CD4-positive, alpha-beta memory T cell (primary cell): ENCODE measurements at places on chromosomes 6 and 20. TPM values are rescaled to one million over a fixed set of nuclear protein-coding genes. Genes with fewer than 3 reads are reported as not detected.

DNA sequence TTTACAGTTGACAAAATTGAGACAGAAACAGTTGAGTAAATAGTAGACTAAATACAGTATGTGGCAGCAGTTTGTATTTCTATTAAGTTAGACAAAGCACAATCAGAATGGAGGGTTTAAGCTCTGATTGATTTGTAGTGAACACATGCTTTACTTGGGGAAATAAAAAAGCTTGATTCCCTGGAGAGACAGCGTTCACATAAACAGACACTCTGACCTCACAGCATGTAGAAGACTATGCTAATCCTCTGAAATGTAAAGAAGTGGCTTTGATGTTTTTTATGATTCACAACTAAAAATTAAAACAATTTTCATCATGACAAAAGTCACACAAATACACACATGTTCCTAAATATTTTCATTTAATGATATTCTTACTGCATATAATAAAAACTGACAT is 126.9 kb upstream of the FAM83B start:
- no peak for DNase-seq

- no peak for DNase-seq
Observed at GRCh38 chr20:36266189-36266588, 29.9 kb downstream of the AAR2 start.

DNA sequence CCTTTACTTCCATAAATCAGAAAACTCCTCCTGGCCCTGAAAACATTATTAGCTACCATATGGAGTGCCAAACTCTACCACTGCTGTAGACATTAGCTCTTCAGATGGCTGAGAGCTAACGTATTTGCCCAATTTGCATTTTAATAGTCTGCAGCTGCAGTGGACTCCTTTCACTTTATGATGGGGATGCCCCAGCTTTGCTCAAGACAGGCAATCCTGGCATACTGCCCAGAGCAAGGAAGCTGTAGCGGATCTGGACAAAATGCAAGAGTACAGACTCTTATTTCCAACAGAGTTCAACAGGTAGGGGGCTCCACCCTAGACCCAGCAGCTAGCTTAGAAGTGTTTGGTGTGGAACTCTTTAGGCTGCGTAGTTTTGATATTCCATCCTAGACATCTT is 246.7 kb downstream of the FOXC1 start:
- no peak for DNase-seq

DNA sequence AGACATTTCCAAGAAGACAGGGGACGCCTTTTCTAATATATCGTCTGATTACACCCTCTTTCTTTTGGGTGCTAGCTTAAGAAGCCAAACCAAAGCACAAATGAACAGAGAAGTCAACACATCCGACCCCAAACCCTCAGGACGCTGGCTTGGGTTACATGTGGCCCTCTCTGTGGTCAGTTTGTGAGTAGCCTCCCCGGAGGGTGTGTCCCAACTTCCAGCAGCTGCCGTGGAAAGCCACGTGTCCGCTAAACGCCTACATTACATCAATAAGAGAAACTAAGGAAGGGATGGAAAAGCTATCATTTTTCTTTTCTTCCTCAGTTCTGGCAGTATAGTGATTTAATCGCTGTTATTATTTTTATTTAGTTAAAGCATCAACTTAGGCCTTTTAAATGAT is 487 bp upstream of the BMP6 start:
- DNase-seq = no peak

The RNF144B gene
- polyA plus RNA-seq = 0.93 TPM

DNA sequence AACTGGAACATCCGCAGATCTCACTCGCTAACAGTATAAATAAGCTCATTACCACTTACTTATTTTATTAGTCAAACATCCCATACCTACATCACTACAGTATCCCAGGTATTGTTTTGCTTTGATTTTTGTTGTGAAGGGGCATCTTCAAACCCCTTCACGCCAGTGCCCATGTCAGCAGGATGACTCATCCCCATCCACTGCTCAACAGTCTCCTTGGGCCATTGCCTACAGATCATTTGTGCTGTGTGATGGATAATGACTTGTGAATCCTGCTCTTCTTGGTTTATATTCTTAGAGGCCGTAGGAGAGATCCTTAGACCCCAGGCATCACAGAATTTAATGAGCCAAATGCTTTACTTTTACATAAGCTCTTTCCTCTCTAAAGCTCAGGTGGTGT is 8.5 kb upstream of the SIRT5 start:
- DNase-seq = no peak

The MATN4 gene
- not detected for polyA plus RNA-seq

DNA sequence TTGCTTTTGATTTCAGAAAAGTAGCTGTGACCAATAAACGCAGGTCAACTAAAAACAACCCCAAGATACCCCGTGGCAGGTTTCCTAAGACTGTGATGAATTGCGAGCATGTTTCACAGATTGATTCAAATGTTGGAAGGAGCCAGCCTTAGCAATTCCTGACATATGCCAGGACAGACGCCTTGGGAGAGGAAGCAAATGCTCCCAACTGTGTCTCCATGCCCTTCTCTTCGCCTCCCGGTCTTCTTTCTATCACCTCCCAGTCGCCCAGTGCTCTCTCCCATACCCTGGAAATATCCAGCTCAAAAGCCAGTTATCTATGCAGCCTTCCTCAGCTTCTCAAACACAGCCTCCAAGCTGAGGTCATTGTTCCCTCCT is 32.0 kb downstream of the KIAA0319 start:
- no peak for DNase-seq

DNA sequence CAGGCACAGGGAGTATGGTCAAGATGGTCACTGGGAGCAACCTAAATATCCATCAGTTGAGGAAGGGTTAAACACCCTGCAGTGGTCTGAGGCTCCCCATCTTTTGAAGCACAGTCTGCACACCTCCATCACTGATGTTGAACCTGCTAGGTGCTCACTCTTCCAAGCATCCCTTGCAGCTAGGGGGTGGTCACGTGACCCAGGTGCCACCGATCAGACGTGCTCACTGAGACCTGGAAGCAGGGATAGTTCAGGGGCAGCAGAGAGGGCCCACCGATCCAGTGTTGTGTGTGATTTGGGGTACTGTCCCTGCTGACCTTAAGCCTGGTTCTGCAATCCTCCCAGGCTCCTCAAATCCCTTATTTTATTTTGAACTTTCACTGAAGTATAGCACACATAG is 134.6 kb downstream of the CEBPB start:
- DNase-seq = no peak

The ENPP5 gene
- 2.1 TPM for polyA plus RNA-seq

- no peak for DNase-seq
Observed at GRCh38 chr6:6803180-6803977, 214.9 kb downstream of the LY86 start.

- no peak for DNase-seq
Observed at GRCh38 chr6:125944434-125944816, 12.1 kb upstream of the HINT3 start.

- no peak for DNase-seq
Observed at GRCh38 chr20:5806457-5807263, 56.5 kb downstream of the SHLD1 start.

The SNRPB gene
- 264 TPM for polyA plus RNA-seq

The AIG1 gene
- 21.5 TPM for polyA plus RNA-seq

- DNase-seq = no peak
Observed at GRCh38 chr6:34836451-34836850, 44.6 kb downstream of the BLTP3A start.

The ADGRF4 gene
- not detected for polyA plus RNA-seq

DNA sequence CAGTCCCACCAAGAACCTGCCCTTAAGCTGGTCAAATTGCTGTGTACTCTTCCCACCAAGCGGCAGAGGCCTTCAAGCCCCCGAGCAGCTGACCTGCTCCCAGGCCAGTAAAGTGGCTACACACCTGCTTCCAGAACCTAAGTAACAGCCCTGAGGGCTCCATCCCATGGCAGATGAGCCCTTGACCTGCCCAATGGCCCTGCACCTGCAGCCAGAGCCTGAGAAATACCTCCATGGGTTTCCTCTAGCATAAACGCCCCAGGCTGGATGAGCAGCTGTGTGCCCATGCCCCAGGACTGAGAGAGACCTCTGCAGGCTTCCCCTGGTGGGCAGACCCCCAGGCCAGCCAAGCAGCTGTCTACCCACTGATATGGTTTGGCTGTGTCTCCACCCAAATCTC is 123.0 kb upstream of the LAMA2 start:
- DNase-seq = no peak

DNA sequence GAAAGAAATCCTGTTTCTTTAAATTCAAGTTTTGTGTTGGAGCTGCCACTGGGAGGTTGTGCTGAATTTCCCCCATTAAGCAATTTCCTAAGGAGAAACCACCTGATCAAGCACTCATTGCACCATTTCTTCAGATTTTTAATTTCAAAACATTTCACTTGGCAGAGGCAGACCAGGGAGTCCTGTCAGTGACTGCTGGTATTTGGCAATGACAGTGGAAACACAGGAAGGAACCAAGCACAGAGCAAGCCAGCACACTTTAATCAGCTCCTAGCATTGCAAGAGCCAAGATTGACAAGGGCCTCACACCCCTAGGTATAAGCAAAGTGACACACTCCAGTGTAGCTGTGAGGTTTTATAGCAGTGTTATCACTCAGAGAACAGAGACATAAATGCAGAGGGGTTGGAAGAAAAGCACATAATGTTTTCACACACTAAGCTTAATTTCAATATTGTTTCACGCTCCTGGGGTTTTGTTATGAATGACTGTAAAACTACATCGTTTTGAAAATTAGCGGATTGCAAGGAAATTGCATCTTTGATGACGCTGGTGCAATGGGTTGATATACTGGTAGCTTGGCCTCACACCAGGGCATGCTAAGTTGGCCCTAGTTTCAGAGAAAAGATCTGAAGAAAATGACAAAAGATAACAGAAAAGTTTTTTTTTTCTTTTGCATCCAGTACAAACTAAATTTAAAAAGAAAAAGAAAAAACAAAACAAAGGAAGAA is 768.4 kb downstream of the TFAP2A start:
- no peak for DNase-seq

DNA sequence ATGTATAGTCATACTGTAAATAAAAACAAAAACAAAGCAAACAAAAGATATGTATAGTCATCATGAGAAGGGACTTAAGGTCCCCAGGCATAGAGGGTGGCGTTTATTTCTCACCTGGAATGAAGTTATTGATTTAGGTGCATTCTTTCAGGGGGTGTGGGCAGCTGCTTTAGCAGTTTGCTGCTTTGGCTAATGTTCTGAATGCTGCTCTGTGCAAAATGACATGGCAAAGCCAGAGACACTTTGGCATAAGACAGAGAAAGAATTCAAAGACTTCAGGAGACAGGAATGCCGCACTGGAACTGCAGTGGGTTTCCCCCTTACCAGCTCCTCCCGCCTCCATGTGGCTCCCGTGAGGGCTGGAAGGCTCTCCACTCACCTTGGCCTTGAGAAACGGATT is 36.4 kb upstream of the NELFCD start:
- no peak for DNase-seq

GRCh38 chr6:168239044-168239773 is 80.4 kb downstream of the DACT2 start:
- no peak for DNase-seq

The HLA-DOB gene
- 2.8 TPM for polyA plus RNA-seq

DNA sequence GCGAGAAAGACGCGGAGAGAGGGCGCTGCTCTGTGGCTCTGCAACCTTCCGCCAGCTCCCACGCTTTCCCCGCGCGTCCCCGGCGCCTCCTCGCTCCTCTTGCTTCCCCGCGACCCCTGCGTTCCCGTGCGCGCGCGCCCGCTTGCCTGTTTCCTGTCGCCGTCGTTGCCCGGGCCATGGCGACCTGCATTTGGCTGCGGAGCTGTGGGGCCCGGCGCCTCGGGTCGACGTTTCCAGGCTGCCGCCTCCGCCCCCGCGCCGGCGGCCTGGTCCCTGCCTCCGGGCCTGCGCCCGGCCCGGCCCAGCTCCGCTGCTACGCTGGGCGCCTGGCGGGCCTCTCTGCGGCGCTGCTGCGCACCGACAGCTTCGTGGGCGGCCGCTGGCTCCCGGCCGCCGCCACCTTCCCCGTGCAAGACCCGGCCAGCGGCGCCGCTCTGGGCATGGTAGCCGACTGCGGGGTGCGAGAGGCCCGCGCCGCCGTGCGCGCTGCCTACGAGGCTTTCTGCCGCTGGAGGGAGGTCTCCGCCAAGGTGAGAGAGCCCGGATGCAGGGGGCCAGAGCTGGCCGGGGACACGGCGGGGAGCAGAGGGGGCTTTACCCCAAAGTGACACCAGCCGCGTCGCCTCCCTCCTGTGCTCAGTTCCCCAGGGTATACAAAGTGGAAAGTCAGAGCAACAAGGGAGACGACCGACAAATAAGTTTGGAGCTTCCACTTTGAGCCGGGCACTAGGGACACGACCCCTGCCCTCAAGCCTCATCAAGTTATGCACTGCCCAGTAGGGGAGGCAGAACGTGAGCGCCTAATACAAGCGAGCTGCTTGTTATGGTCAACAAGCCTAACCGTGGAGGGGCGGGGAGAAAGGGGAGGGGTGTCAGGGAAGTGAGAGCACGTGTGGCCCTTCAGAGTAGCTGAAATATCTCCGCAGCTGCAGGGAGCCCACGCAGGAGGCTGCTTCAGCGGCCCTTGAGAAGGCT is at the start of gene ALDH5A1:
Gene ALDH5A1, plus strand, starts transcription at position 149 of the 975 bp plus-strand sequence. Its CDS starts 28 bp downstream, at position 177.
- DNase-seq = peak; percentile 78

DNA sequence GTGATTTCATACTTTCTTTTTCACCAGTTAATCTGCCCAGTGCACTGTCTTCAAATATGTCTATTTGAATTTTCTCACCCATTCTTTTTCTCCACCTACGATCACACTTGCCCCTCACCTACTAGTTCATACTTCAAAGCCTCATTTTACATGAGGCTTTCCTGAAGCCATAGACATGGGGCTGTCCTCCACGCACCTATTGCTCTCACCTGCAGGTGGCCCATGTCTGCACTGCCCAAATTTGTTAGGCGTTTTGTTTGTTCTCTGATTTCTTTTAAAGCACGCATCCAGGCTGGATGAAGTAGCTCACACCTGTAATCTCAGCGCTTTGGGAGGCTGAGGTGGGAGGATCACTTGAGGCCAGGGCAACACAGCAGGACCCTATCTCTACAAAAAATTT is 106.8 kb upstream of the RIPOR2 start:
- peak; percentile 57 for DNase-seq

DNA sequence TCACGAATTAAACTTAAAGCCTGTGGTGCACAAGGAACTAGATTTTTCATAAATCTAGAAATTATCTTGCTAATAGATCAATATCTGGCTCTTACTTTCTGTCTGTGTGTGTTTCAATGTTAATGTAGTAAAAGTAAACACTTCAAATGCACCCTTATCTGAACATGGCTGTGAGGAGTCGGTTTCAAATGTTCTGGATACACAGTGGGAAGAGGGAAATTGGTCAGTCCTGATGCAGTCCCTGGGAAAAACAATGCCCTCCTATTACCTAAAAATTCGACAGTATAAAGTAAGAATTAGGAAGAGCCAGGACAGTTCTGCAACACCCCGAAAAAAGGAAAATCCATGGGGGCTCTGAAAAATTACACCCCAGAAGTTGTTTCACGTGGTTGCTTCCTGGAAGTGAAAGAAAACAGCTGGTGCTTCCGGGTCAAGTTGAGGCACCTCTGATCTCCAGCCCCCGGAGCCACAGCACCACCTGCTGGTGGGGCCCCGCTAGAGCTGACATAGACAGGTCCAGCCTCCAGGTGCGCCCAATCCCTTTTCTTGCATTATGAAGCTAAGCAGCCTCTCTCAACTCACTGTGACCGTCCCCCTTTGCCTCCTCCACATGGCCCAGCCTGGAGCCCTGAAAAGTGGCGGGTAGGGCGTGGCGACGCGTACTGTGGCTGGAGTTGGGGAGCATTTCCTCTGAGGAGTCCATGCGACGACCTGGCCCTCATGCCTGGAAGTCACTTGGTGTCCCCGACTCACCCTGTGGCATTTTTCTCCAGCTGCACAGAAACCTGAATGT is 8.3 kb downstream of the SEMG2 start:
- DNase-seq = no peak

GRCh38 chr6:137496368-137496767 is 2.2 kb upstream of the OLIG3 start:
- DNase-seq = no peak

The PRR18 gene
- not detected for polyA plus RNA-seq
